ENCODE measurements at places on chromosomes 5 and 9. TPM values are rescaled to one million over a fixed set of nuclear protein-coding genes. Genes with fewer than 3 reads are reported as not detected.

The IRX1 gene
- not detected for total RNA-seq

The PCDHB2 gene
- 20.3 TPM for total RNA-seq

The CKMT2 gene
- 1.3 TPM for total RNA-seq

The SLC45A2 gene
- total RNA-seq: 2.5 TPM

The IFNA2 gene
- not detected for total RNA-seq

The ANKRD20A1 gene
- 5.9 TPM for total RNA-seq

The SLCO6A1 gene
- total RNA-seq: 0.31 TPM
